Activated T-cell treated with anti-CD3 and anti-CD28 coated beads, Interleukin-2, amount 50 U/mL, for 48 hours (primary cell): ENCODE measurements at places on chromosomes 11 and 22.

DNA sequence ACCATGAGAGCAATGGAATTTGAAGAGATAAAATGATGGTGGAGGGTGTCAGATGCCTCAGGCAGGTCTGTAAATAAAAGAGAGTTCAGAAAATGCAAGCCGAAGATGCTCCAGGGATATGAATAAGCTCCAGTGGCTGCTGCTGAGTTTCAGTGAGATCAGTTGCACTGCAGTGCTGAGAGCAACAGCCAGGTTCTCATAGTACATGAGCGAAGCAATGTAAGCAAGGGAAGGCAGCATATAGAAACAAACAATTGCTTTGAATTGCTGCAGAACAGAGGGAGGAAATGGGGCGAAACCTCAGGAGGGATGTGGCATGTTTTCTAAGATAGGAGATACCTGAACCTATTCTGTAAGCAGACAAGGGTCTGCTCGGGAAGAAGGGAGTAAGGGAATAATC lies 369.5 kb downstream of the AASDHPPT start:
- no peak for DNase-seq

GRCh38 chr11:128939591-128939990 lies 3.1 kb downstream of the TP53AIP1 start:
- no peak for DNase-seq

GRCh38 chr22:26860301-26860700 lies 202.9 kb downstream of the MIAT start:
- no peak for DNase-seq

DNA sequence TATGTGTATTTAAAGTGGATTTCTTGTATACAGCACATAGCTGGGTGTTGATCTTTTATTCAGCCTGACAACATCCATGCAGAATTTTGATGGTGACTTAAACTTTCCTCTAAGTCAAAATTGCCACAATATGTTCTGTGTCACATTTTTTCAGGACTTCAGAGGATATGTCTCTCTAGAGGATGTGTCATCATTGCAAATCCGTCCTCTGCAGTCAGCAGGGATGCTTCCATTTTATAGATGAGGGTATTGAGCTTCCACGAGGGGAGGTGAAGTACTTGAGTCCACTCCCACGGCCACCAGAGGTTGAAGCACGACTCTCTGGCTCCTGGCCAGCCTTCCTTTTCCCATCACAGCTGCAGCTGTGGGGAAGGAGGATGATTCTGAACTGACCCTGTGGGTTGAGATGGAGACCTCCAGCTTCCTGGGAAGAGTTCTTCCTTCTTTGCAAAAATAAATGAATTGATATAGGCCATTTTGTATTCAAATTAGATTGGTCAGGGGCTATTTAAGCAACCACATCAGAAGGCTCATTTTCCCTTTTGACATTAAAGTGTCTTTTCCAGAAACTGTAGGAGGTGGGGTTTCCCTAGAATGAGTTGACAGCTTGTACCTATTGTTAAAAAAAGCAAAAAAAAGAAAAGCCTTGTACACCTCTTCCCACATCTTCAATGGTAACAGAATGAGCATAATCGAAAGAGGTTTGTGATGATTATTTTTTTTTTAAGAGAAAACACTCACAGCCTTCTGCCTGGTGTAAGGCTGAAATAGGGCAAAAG lies 55.2 kb upstream of the MYEOV start:
- peak; percentile 45 for DNase-seq

DNA sequence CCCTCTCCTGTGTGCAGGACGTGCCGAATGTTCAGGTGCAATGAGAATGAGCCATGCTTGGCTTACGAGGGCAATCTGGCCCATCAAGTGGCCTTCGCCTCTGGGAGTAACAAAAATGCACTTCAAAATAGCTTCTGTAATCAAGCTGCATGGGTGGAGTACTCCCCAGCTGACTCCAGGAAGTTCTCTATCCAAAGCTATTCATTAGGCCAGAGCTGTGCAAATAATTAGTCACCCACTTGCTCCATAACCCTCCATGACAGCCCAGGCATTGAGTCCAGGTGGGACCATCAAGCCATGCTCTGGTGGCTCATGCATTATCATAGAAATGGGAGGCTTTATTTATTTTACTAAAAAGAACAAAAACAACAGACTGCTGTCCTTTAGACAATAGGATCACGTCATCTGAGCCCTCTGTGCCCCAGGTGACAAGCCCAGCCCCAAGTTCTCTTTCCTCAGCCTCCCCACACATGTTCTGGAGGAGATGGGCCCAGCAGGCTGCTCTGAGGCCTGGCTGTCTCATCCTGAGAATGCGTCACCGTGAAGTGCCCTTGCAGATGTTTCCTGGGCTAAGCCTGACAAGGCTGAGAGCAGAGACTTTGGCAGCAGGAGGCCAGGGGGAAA lies 244.7 kb downstream of the ETS1 start:
- DNase-seq = peak; percentile 85

DNA sequence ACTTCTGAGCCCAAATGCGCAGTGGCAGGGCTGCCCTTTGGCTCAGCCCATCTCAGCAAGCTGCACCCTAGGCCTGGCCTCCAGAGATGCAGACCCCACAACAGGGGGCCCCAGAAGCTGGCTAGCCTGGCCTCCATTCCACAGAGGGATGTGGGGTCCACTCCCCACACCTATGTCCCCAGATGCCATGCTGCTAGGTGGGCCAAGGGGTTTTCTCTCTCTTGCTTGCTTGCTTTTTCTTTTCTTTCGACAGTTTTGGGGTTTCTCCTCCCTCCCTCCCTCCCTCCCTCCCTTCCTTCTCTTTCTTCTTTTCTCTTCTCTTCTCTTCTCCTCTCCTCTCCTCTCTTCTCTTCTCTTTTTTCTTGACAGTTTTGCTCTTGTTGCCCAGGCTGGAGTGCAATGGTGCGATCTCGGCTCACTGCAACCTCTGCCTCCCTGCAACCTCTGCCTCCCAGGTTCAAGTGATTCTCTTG lies 9.6 kb downstream of the SCARF2 start:
- no peak for DNase-seq

GRCh38 chr11:121717296-121717695 lies 264.5 kb upstream of the SORL1-AS1 start:
- no peak for DNase-seq

DNA sequence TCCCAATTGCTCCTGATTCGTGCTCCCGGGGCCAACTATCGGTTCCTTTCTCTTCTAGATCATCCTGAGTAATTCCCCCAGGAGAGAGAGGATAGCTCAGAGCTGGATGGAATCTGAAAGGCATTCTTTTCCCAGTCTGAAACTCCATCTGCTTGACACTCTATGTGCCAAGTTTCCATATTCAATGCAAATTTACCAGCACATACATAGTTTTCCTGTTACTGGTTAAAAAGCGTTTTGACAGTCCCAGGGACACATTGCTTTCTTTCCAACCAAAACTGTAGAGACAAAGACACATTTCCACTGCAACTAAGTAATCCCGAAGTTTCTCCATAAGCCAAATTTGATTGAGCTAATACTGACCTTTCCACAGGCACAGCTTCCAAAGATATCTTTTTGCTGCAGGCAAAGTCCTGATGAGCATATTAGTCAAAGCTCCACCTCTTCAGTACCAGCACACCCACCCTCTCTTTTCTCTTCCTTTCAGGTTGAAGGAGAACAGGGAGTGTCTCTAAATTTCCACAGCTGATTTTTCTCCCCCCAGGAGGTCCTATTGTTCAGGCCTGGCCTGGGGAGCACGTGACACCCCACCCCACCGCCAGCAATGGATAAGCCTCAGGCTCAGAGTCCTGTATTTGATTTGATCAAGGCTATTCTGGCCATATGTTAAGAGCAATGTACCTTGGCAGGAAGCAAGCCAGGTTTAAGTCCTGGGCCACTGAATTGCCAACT lies 9.7 kb upstream of the ANKK1 start:
- no peak for DNase-seq

DNA sequence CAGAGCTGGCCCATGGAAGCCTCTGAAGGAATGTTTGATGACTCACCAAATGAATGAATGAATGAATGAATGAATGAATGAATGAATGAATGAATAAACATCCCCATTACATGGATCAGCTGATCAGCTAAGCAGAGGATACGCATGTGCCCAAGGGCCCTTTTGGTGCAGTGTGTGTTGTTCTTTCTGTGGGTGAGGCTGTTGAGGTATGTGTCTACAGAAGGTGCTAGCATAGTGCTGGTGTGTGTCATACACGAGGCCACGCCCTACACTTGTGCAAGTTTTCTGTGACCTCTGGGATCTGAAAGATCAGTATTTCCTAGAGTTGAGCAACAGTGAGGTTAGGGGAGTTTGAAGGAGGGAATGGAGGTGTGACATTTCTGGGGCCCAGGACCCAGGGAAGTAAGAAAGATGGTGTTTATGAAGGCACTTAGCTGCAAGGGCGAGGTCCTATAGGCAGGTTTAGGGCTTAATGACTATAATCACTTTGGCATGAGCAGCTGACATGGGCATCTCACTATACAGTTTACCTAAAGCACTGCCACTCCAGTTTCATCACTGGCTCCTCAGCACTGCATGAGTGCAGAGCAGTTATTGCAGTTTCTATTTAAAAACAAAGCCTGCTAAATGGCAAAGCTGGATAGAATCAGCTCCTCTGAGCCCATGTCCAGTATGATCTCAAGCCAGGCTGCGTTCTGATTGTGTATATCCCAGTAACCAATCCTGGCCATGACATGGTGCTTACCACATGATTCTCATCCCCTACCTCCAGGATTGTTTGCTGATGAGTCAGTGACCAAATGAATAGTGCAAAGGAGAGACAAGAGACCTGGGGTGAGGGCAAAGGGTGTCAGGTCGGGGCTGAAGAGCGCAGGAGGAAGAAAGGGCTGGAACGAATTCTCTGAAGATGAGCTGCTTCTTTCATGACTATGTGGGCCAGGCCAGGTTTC lies 36.4 kb upstream of the E2F8 start:
- no peak for DNase-seq

GRCh38 chr22:20724676-20725454 lies 49.0 kb upstream of the SERPIND1 start:
- DNase-seq = no peak

GRCh38 chr11:45079567-45079942 lies 66.9 kb upstream of the PRDM11 start:
- DNase-seq = no peak

GRCh38 chr11:92297567-92298553 lies 73.2 kb downstream of the FAT3 start:
- no peak for DNase-seq

GRCh38 chr11:58958500-58958899 lies 19.2 kb downstream of the GLYATL1 start:
- peak; percentile 55 for DNase-seq

GRCh38 chr11:117612177-117612576 lies 184.8 kb downstream of the DSCAML1 start:
- DNase-seq = no peak

DNA sequence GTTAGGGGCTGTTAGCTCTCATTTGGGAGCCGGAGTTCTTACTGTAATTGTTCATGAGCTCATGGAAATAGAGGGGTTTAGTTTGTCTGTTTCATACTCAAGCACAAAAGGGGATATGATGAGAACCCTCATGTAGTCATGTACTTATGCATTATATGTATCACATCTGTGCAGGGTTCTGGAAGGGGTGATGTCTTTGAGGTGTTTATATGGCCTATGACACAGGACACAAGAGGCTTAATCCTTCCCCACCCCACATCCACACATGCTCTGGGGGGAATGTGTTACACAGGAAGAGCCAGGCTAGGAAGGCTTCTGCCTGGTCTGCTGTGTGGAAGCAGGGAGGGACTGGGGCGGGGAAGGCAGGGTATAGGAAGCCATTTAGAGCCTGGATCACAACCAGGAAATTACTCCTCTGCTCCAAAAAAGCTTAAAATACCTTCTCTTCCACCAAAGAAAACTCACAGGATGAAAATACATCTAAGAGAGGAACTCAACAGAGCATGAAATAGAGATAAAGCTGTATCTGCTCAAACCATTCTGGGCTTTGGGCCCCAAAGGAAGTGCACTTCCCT lies 316.1 kb downstream of the TMEM135 start:
- DNase-seq = no peak

GRCh38 chr11:130096823-130097222 lies 27.1 kb downstream of the APLP2 start:
- DNase-seq = no peak

GRCh38 chr22:41842996-41843970 lies 10.4 kb downstream of the SREBF2 start:
- DNase-seq = no peak

- no peak for DNase-seq
Measured at GRCh38 chr11:75903276-75903675, 88.3 kb downstream of the UVRAG start.

GRCh38 chr11:28730336-28730735 lies 622.1 kb downstream of the METTL15 start:
- no peak for DNase-seq

GRCh38 chr11:111976767-111977145 lies 39.6 kb downstream of the DIXDC1 start:
- DNase-seq = no peak

DNA sequence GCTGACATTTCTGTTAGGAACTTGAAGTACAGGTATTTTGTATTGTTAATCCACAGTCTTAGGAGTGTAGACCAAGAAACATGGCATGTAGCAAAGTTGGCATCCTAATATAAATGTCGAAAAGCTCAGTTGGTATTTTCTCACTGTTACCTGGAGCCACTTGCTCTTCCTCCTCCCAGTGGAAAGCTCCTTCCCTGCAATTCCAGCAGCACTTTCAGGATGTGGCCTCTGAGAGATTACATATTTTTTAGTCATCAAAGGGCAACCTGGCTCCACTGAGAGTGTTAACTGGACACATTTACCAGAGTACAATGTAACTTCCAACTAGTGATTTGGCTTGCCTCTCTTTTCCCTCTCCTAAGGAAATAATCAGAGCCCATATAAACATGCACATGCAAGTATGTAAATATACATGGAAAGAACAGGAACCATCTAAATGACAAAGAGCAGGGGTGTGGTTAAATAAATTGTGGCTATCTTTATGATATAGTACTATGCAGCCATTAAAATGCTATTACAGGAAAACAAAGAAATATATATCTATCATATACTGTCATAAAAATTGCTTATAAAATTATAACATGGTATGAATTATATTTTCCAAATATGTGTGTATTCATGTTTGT lies 14.3 kb upstream of the EED start:
- no peak for DNase-seq

GRCh38 chr11:71169313-71169712 lies 83.1 kb downstream of the SHANK2 start:
- no peak for DNase-seq

DNA sequence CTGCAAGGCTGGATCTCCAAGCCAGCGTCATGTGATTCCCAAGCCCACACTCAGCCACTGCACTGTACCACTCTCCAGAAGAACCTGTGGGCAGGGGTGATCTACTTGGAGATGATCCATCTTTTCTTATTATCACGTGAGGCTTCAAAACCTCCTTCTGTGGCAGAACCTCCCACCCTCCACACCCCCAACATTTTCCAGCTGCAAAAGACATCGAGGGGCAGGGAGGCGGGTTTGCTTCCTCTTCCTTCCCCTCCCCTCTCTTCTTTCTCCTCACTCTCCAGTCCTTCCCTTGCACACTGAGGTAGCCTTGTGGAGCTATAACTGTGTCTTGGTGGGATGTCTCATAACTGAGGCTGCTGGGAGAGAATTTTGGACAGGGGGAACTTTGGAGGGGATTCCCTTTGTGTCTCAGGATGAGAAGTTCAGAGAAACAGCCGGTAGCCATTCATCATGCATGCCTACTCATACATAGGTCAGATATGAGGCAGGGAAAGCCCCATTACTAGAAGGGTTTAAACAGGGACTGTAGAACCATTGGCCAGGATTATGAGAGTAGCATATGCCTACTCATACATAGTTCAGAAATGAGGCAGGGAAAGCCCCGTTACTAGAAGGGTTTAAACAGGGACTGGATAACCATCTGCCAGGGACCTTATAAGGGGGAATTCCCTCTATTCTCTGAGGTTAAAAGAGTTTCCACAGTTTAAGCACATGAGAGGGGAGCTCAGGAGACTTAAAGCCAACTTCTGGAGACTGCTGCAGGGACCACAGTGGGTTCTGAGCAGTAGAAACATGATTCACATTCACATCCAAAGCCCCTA lies 420.7 kb upstream of the CADM1 start:
- DNase-seq = peak; percentile 39
